ENCODE measurements at places on chromosomes 2 and 18. TPM values are rescaled to one million over a fixed set of nuclear protein-coding genes. Genes with fewer than 3 reads are reported as not detected.

DNA sequence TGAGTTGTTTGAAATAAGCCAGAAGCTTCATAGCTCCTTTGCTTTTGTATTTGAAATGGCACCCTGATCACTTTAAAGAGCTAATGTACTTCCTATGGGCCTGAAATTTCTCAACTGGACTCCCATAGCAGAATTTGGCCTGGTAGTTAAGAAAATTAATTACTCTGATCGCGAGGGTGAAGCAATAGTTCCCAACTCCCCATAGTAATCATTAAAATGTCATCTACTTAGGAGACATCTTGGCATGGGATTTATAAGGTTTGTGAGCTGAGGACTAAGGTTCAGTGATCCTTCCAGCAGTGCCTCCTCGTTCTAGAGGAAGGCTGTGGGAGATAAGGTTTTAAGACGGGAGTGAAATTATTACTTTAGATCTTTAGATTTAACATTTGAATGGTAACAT is 581.0 kb downstream of the ARHGAP15 start:
- H3K4me3 ChIP-seq: no peak overlapping the region
- H3K36me3 ChIP-seq: peaks cover 72% of the 10 kb centered on the region
- no peak for DNase-seq
- H3K27me3 ChIP-seq: no peaks in the 10 kb centered on the region
- peaks cover 4% of the 10 kb centered on the region for H3K4me1 ChIP-seq
- no peak overlapping the region for H3K27ac ChIP-seq

GRCh38 chr18:13621886-13622619 is 104.3 kb downstream of the FAM210A start:
- no peak for DNase-seq
- no peak overlapping the region for H3K27ac ChIP-seq
- peaks cover 7% of the 10 kb centered on the region for H3K36me3 ChIP-seq
- no peak overlapping the region for H3K4me3 ChIP-seq

DNA sequence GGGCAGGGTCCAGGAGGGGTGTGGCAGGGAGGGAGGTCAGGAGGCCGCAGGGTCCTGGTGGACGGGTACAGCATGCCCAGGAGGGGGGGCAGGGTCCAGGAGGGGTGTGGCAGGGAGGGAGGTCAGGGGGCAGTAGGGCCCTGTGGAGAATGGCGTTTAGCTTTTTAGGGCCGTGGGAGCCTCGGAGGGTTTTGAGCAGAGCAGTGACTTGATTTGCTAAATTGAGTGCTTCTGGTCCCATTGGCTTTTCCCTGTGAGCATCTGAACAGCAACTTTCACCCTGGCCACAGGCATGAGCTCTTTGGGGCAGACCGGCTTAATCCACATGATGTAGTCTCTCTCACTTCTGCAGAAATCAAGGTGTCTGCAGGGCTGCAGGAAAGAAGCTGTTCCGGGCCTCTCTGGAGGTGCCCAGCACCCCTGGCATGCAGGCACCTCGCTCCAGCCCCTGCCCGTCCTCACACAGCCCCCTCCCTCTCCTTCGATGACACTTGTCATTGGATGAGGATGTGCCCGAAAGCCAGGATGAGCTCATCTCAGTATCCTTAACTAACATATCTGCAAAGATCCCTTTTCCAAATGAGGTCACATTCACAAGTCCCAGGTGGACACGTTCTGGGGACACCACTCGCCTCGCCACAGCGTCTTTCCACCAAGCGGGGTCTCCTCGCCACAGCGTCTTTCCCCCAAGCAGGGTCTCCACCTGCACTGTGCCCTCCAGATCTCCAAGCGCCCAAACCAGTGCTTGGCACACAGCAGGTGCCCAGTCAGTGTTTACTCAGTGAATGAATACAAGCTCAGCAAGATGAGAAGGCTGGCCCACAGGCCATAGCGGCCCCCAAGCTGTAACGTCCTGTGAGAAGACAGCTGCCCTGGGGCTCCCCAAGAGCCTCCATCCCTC is 94.0 kb downstream of the NDUFA10 start:
- H3K4me3 ChIP-seq: no peak overlapping the region
- H3K4me1 ChIP-seq: peaks cover 29% of the 10 kb centered on the region
- H3K27ac ChIP-seq: no peak overlapping the region
- H3K27me3 ChIP-seq: peaks cover 7% of the 10 kb centered on the region
- no peak for DNase-seq

DNA sequence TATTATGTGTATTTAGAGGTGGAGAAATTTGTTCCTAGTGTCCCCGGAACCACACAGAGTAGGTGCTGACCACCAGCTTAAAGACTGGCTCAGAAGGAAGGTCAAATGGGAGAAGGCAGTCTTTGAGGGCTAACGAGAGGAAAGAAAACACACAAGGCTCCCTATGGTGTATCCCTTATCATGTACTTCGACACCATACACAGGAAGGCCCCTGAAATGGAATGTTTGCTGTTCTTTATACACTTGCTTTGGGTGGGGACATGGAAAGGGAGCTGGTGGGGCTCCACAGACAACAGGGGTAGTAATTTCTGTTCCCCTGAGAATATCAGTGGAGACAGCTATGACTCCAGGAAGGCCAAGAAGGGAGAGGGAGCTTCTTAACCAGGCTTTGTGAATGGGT is 6.0 kb downstream of the EPAS1 start:
- H3K27me3 ChIP-seq: peaks cover 66% of the 10 kb centered on the region
- DNase-seq: no peak
- H3K27ac ChIP-seq: no peak overlapping the region

- no peak overlapping the region for H3K4me3 ChIP-seq
- no peak overlapping the region for H3K27ac ChIP-seq
- no peaks in the 10 kb centered on the region for H3K36me3 ChIP-seq
Observed at GRCh38 chr18:59861963-59862819, 37.6 kb upstream of the PMAIP1 start.

DNA sequence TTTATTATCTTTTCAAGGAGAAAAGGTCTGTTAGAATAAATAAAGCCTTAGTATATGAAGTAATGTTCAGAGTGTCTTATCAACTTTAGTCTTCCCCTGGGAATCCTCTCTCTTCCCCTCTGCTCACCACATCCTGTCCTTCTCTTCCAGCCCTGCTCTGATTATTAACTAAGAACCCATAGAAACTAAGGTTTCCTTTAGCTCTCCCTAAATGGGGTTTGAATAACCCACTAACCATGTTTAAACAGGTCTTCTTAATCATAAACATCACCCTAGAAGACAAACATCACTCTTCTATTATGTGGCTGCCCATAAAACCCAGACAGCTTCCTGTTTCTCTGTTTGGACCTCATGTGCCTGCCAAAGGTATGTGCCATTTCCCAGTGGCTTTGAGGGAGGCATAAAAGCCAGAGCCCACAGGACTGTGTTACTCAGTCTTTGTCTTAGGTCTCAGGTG is 50.1 kb downstream of the SLC14A1 start:
- H3K4me1 ChIP-seq: peaks cover 21% of the 10 kb centered on the region
- peaks cover 17% of the 10 kb centered on the region for H3K27me3 ChIP-seq
- DNase-seq: peak; percentile 8
- H3K36me3 ChIP-seq: no peaks in the 10 kb centered on the region
- no peak overlapping the region for H3K27ac ChIP-seq

DNA sequence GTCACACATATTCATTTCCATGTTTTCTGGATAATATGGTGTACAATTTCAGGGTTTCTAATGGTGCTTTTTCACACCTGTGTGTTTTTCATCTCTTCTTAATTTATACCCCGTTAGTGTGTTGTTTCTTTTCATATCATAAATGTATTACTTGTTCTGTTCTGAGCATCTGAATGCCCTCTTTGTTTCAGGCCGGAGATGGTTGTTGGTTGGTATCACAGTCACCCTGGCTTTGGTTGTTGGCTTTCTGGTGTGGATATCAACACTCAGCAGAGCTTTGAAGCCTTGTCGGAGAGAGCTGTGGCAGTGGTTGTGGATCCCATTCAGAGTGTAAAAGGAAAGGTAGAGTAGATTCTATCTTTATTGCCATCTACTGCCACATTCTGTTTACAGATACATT is 45.1 kb upstream of the TBR1 start:
- no peak overlapping the region for H3K27ac ChIP-seq
- DNase-seq: no peak
- H3K36me3 ChIP-seq: peaks cover 22% of the 10 kb centered on the region
- H3K4me1 ChIP-seq: no peaks in the 10 kb centered on the region

DNA sequence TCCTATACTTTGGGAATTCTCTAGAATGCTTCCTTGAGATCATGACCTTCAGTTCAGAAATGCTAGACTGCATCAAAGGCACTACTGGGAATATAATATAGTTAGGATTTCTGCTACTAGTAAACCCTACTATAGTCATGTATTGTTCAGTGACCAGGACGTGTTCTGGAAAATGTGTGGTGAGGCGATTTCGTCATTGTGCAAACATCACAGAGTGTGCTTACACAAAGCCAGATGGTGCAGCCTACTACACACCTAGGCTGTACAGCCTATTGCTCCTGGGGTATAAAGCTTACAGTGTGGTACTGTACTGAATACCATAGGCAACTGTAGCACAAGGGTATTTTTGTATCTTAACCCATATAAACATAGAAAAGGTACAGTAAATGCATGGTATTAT is 13.0 kb downstream of the CXCR4 start:
- no peak overlapping the region for H3K4me3 ChIP-seq
- H3K36me3 ChIP-seq: peaks cover 2% of the 10 kb centered on the region
- H3K27ac ChIP-seq: no peak overlapping the region

DNA sequence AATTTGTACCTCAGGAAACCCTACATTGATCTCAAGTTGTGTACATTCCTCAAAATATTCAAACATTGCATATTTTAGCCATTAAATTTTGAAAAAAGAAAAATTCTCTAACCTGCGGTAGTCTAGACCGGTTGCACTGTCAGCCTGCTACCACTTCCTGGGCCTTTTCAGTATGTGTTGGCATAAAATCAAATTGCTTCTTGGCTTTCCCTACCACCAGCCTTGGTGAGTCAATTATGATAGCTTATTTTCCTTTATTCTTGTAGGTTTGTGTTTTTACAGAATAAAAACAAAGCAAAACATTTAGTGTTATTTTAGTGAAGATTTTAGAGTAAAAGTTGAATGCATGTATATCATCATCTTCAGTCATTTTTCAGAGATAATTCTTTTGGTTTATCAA is 61.2 kb downstream of the FAM171B start:
- no peak overlapping the region for H3K27ac ChIP-seq
- H3K4me1 ChIP-seq: peaks cover 5% of the 10 kb centered on the region
- peaks cover 2% of the 10 kb centered on the region for H3K27me3 ChIP-seq
- no peaks in the 10 kb centered on the region for H3K36me3 ChIP-seq
- H3K4me3 ChIP-seq: no peak overlapping the region

GRCh38 chr2:30356071-30356470 is 91.0 kb upstream of the LCLAT1 start:
- H3K27ac ChIP-seq: no peak overlapping the region
- H3K36me3 ChIP-seq: no peaks in the 10 kb centered on the region
- no peak for DNase-seq
- H3K27me3 ChIP-seq: no peaks in the 10 kb centered on the region

- no peaks in the 10 kb centered on the region for H3K4me1 ChIP-seq
- H3K36me3 ChIP-seq: no peaks in the 10 kb centered on the region
- no peaks in the 10 kb centered on the region for H3K27me3 ChIP-seq
- no peak overlapping the region for H3K4me3 ChIP-seq
- DNase-seq: no peak
- H3K27ac ChIP-seq: no peak overlapping the region
Observed at GRCh38 chr2:192484903-192485302, 290.2 kb upstream of the TMEFF2 start.

DNA sequence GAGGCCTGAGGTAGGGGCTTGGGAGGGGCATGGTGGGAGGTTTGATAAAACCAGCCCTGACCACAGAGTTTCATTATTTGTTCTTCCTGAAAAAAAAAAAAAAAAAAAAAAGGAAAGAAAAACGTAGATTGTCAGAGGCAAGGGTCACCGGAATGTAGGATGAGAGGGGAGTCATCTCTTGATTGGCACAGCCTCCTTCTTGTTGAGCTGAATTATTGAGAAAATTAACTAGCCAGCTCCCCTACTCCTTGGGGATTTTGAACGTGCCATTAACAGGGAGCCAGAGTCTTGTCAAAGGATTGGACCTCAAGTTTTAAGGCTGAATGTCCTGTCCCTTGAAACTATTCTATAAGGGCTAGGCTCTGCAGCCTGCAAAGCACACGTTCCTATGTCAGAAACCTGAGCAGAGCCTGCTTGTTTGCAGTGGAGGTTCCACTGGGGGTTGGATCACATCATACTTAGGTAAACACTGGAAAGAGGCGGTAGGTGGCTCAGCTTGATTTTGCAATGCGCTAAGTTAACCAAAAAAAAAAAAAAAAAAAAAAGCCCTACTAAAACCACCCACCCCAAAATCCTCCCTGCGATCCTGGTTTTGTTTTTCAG is 2.3 kb downstream of the INHBB start:
- peaks cover 41% of the 10 kb centered on the region for H3K27me3 ChIP-seq
- H3K27ac ChIP-seq: no peak overlapping the region
- H3K4me1 ChIP-seq: peaks cover 12% of the 10 kb centered on the region
- H3K36me3 ChIP-seq: no peaks in the 10 kb centered on the region
- no peak for DNase-seq

DNA sequence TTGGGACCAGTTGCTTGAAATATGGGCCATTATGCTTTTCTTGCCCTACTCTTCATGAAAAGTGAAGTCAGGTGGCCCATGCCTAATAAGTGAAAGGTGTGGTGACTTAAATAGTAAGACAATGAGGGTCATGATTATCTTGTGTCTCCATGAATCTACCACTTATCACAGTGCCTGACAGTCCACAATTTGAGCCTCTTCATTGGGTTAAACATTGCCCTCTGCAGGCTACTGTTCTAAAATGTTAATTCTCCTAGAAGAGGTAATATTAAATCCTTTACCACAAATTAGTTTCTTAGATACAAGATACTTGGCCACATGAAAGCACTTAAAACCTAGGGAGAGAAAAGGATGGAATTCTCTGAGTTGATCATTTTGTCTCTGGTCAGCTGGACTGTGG is 4.0 kb downstream of the EGR4 start:
- peaks cover 25% of the 10 kb centered on the region for H3K27me3 ChIP-seq
- H3K4me1 ChIP-seq: peaks cover 24% of the 10 kb centered on the region
- no peak overlapping the region for H3K27ac ChIP-seq
- no peak for DNase-seq

DNA sequence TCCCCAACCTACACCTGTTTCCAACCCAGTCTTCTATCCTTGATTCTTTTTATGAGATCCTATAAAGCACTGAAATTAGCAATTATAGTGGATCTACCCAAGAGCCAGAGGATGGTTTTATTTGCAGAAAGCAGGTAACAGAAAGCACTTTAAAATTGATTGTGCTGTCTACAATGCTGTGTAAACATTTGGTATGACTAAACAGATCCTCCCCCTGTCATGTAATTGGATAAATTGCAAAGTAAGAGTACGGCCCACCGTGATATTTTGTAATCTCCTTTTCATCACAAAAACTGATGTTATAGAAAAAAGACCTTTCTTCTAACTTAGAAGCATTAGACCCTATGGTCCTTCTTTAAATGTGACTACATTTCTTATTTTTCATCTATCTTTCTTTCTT is 11.3 kb upstream of the PPP3R1 start:
- no peak overlapping the region for H3K4me3 ChIP-seq
- DNase-seq: no peak
- peaks cover 2% of the 10 kb centered on the region for H3K27me3 ChIP-seq
- no peaks in the 10 kb centered on the region for H3K36me3 ChIP-seq

GRCh38 chr2:55106148-55106547 is 55.9 kb upstream of the RTN4 start:
- no peaks in the 10 kb centered on the region for H3K4me1 ChIP-seq
- no peaks in the 10 kb centered on the region for H3K36me3 ChIP-seq
- no peak overlapping the region for H3K27ac ChIP-seq
- DNase-seq: no peak
- no peak overlapping the region for H3K4me3 ChIP-seq

YWHAQ gene
- total RNA-seq: 341 TPM

NFATC1 gene
- total RNA-seq: 97.2 TPM

CCDC148 gene
- not detected for total RNA-seq

CEP76 gene
- 12.5 TPM for total RNA-seq

HOXD12 gene
- total RNA-seq: not detected

SNORC gene
- total RNA-seq: 2.4 TPM

CDH7 gene
- not detected for total RNA-seq

UPP2 gene
- not detected for total RNA-seq

HOXD3 gene
- total RNA-seq: not detected

Data from activated CD8-positive, alpha-beta T cell treated with anti-CD3 and anti-CD28 coated beads for 36 hours (primary cell).